ENCODE measurements at places on chromosomes 12 and 14. TPM values are rescaled to one million over a fixed set of nuclear protein-coding genes. Genes with fewer than 3 reads are reported as not detected.

The KITLG gene
- not detected for total RNA-seq

The TMEM260 gene
- 10.6 TPM for total RNA-seq

The SIRT4 gene
- total RNA-seq = 2.7 TPM

GRCh38 chr12:118830296-118830695, 151.0 kb upstream of the SRRM4 start:
- DNase-seq = no peak

DNA sequence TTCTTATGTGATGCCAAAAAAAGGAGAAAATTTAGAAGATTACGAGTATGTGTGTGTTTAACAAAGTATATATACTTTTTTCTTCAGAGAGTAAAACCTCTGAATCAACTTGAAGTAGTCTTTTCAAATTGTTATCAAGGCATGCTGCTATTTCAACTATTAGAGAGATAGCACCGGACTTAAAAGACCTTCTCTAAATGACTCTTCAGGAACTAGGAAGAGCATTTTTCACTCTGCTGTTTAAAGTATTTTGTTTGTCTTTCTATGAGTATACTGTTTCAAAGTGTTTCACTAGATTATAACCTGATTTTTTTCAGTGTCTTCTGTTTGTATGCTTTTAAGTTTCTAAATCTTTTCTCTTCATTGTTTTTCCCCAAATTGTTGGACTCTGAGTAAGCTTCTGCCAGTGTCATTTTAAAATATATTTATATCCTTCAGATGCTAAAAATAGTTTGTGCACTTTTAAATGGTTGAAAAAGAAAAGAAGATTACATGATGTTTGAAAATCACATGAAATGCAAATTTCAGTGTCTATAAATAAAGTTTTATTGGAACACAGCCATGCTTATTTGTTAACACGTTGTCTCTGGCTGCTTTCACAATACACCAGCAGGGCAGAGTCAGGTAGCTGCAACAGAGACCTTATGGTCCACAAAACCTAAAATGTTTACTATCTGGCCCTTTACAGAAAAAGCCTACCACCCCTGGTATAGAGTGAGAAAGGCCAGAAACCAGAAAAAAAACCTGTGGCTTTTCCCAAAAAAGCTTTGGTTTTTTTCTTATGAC, 21.3 kb downstream of the CRADD start:
- DNase-seq = no peak

DNA sequence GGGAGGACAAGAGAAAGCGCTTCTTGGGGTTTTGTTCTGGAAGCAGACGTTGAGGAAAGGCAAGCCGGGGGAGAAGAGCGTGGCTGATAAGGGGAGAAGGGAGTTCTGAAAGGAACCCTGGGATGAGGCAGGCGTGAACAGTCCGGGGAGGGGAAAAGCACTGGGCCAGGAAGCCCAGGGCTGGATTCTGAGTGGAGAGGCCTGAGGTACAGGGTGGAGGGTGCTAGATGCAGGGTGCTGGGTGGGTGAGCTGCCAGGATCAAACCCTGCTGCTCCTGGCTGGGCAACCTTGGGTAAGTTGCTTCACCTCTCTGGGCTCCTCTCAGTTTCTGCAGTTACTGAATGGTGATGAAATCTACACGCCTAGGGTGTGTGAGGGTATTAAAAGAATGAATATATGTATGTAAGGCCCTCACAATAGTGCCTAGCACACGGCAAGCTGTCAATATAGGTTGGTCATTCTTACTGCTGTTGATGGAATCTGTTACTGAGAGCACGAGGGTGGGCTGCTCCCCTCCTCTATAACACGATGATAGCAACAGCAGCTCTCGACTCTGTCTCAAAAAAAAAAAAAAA, 138.5 kb downstream of the RBM19 start:
- DNase-seq = no peak

The CAPZA3 gene
- not detected for total RNA-seq

The NAA30 gene
- 14.1 TPM for total RNA-seq

DNA sequence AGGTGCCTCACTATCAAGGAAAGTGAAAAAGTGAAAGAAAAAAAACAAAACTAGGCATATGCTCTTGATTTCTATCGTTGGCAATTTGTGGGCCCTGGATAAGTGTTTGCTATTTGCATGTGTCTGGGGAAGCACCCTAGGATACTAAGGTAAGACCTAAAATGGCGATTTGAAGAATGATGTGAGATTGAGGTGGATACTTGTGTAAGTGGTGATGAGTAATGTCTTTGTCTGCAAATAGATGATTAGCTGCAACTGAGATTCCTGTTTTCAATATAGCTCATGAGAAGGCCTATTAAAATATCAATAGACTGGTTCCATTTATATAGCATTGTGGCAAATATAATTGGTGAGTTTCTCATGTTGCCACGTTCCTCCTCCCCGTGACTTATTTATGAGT, 261.7 kb downstream of the NEDD1 start:
- no peak for DNase-seq

DNA sequence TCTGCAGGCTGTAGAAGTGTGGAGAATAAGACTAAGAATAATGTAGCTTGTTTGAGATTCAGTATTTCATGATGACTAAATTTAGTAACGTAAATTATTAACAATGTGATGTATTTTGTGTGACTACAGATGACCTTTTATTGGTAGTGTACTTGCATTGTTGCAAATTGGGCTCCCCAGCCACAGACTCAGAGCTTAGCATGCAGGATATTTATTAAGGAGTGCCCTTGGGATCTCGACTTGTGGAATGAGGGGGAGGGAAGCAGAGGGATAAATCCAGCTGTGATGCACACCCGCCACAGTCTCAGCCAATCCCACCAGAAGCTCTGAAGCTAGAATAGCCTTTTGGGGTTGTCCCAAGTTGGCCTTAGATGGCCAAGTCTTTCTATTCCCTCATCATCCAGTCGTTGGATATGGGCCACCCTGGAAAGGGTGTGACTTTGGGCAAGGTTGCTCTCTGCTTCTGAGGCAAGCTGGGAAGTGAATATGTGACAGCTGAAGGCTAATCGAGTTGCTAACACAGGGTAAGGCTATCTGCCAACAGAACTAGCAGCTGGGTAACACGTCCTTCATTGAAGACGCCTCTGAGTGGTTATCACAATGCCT, 42.1 kb upstream of the USP44 start:
- DNase-seq = no peak

DNA sequence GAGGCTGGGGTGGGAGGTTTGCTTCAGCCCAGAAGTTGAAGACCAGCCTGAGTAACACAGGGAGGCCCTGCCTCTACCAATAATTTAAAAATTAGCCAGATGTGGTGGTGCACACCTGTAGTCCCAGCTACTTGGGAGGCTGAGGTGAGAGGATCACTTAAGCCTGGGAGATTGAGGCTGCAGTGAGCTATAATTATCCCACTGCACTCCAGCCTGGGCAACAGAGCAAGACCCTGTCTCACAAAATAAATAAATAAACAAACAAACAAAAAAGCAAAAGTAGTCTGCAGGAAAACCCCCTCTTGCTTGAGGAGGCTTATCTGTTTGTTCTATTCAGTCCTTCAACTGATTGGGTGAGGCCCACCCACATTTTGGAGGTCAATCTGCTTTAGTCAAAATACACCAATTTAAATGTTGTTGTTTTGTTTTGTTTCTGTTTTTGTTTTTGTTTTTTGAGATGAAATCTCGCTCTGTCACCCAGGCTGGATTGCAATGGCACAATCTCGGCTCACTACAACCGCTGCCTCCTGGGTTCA, 24.9 kb upstream of the TXNRD1 start:
- DNase-seq = no peak

The ACOT6 gene
- total RNA-seq = not detected

DNA sequence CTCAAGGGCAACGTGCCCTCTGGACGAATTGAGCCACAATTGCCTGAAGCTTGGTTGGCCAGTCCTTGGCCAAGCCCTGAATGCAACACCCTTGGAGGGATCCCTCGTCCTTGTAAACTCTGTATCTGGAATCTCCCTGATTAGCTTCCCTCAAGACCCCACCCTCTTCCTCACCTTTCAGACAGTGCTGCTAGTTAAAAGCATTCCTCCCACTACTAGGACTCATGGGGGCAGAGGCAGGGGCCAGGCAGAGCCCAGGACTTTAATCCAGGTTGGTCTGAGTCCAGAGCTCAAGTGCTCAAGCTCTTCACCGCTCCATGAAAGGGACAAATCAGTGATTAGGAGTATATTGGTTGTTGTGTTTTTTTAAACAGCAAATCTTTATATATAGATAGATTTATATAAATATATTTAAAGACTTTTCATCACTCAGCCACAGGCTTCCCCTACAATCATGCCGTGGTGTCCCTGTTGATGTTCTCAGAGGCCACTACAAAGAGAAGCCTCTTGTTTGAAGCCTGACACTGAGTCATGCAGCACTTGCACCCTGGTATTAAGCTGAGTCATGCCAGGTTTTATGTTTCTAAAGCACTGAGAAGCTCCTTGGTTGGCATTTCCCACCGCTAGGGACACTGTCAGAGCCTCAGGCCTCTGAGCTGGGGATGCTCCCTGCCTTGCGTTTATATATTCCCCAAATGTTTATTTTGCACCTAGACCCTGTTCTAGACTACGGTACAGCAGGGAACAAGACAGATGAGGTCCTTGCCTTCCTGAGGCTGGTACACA, 53.8 kb upstream of the GSC start:
- DNase-seq = no peak

DNA sequence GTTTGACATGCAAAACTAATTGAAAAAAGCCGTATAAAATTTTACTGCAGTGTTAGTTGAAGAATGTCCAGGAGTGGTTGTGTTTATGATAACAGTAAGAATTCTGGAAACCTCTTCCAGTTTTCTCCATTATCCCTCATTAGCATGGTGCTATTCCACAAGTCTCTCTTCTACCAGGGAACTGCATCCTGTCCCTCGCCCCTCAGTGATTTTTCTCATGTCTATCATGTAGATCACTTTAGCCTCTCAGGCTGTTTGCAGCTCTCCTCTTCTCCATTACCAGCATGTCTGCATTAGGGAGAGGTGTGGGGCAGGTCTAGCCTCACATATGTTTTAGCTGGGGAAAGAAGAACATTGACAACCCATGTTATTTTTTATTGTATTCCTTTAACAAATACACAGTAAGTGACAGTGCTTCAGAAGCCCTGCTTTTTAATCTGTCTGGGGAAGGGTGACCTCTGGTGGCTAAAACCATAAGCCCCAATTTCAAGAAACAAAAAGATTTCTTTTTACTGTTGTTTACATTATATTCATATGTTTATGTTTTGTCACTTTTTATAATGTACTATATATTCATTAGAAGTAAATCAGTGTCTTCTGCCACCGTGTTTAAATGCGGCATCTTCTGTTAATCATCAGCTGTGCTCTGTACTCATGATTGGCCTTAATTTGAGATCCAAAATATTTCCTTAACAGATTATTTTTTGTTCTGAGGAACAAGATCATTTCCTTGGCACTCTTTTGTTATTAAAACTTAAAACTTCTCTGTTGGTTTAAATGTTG, 70.7 kb downstream of the RASSF8 start:
- peak; percentile 39 for DNase-seq

GRCh38 chr14:79544698-79545070, 666.6 kb downstream of the DIO2 start:
- no peak for DNase-seq

The TAS2R9 gene
- total RNA-seq = not detected

The WNT1 gene
- not detected for total RNA-seq

DNA sequence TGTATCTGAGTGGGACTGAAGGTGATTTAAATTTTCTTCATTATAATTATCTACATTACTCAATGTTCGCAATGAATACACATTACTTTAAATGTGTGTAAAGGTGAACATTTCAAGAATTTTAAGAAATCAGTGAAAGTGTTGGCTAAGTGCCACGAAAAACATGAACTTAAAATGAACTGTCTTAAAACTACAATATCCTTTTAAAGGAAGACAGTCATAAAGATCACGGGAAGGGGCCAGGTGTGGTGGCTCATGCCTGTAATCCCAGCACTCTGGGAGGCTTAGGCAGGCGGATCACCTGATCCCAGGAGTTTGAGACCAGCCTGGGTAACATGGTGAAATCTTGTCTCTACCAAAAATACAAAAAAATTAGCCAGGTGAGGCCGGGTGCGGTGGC, 11.2 kb downstream of the MOK start:
- no peak for DNase-seq

DNA sequence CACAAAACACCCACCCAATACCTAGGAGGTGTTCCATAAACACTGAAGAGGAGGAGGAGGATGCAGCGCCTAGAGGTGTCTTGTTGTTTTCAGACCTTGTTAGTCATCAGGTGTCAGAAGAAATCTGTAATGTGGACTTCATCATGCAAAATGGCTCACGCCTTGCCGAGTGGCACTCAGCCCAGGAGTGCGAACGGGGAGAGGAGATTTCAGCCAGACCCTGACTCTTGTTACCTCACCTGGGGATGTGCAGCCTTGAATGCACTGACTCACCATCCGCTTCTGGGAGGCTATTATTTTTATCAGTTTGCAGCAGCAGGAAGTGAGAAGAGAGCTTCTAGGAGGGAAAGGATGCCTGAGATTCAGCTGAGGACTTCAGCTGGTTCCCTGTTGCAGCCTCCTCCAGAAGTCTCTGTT, 48.2 kb upstream of the PLXNC1 start:
- peak; percentile 63 for DNase-seq

The PCED1B gene
- total RNA-seq = 119 TPM

The PRB2 gene
- not detected for total RNA-seq

DNA sequence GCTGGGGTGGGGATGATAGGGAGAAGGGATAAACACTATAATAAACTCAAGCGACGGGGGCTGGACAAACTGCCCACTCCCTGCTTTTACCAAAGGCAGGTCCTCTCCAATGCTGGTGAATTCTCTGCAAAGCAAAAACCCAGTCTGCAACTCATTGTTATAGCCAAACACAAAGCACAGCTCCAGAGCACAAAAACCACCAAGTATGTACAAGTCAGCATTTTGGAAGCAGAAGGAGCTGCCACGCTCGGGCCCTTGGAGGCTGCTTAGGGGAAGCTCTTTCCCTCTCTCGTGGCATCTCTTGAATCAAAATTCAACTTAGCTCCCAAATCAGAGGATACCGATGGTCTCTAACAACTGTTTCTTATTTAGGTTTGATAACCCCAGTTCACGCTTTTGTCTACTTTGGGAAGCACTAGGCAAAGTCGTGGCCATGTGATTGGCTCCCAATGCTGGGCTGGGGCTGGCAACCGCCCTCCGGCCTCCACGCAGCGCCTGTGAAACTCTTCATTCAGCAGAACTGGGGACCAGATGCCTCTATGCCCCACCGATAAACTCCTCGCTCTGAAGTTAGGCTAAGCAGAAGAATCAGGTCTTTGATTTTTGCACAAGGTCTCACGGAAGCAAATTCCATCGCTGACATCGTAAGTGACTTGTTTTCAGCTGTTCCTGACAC, 158.5 kb upstream of the FOXN3 start:
- DNase-seq = no peak

DNA sequence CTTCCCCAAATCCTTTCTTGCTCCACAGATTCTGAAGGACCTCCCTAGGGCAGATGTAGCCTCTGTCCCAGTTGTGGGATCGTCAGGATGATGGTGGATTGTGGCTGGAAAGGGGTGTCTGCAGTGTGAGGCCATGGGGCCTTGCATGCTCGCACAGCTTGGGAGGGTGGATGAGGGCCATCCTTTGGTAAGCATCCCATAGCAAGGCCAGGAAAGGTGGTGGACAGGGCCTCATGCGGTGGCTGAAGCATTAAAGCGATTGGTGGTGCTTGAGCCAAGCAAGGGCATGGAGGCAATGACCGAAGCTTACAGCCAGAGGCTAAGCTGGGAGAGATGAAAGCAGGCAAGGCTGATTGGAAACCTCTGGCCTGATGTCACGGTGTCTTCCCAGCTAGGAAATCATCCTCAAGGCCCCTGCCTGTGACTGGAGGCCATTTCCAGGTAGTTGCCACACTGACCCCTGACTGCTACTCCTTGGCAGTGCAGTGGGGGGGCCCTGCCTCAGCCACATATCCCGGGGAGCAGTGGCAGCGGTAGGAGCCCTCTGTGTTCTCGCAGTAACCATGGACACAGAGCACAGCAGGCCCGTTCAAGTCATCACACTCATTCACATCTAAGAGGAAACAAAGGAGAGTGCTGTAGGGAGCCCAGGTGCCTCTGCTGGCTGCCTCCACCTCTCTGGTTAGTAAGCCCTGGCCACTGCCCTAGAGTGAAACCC, 7.0 kb downstream of the ISCA2 start:
- no peak for DNase-seq
